CD4-positive, alpha-beta T cell treated with Interleukin-10 for 1 hour (primary cell): ENCODE measurements at places on chromosomes 4 and X.

- no peak for DNase-seq
These were observed 58.9 kb downstream of the TLR10 start for GRCh38 chr4:38723726-38724474.

GRCh38 chr4:17605236-17605635, 9.2 kb upstream of the MED28 start:
- no peak for DNase-seq

GRCh38 chr4:14827111-14827510, 175.2 kb upstream of the CPEB2 start:
- DNase-seq, result no peak

GRCh38 chr4:76563454-76564122, 128.6 kb downstream of the SHROOM3 start:
- DNase-seq, result no peak

- DNase-seq, result no peak
These were observed 274.2 kb upstream of the AGTR2 start for GRCh38 chrX:115896362-115896761.
